Putamen (tissue), 1 donor: ENCODE measurements at places on chromosomes 1 and 21.

GRCh38 chr1:14037101-14037847, 337.3 kb downstream of the PRDM2 start:
- no peak for DNase-seq

- DNase-seq: no peak
Measured at GRCh38 chr1:66521721-66522365, 12.1 kb upstream of the SGIP1 start.

DNA sequence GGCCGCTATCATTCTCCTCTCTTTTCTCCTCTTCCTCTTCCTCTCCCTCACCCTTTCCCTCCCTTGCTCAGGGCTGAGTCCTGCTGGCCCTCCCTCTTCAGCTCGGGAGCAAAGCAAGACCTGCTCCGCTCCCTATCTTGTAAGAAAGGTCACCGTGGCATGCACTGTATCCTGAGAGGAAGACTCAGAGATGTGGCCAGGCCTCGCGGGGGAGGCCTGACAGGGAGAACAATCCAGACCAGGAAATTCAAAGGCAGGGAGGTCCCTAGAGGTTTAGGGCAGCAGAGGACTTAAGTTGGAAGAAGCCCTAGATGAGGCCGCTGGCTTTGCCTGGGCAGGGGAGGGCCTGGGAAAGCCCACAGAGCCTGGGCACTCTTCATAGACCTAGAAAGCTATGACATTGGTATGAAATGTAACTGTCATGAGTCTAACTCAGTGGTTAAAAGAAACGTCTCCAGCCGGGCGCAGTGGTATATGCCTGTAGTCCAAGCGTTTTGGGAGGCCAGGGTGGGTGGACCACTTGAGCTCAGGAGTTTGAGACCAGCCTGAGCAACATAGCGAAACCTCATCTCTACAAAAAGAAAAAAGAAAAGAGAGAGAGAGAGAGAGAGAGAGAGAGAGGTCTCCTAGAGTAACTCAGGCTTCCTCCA, 14.6 kb upstream of the PTAFR start:
- DNase-seq: no peak

- DNase-seq: no peak
Measured at GRCh38 chr1:31624309-31624708, 6.8 kb downstream of the HCRTR1 start.

- no peak for DNase-seq
Measured at GRCh38 chr1:206761159-206761768, 9.3 kb upstream of the IL19 start.
